ENCODE measurements at places on chromosomes 4 and X. TPM values are rescaled to one million over a fixed set of nuclear protein-coding genes. Genes with fewer than 3 reads are reported as not detected.
A peak's percentile ranks its signal among the peaks of the same experiment; 100 is the strongest.

Gene PGAM4
- total RNA-seq, result not detected

Gene SPATA18
- 11.0 TPM for total RNA-seq

Gene STATH
- not detected for total RNA-seq

Gene ARHGAP4
- 21.5 TPM for total RNA-seq

Gene OTUD6A
- not detected for total RNA-seq

Gene SUPT20HL1
- not detected for total RNA-seq

DNA sequence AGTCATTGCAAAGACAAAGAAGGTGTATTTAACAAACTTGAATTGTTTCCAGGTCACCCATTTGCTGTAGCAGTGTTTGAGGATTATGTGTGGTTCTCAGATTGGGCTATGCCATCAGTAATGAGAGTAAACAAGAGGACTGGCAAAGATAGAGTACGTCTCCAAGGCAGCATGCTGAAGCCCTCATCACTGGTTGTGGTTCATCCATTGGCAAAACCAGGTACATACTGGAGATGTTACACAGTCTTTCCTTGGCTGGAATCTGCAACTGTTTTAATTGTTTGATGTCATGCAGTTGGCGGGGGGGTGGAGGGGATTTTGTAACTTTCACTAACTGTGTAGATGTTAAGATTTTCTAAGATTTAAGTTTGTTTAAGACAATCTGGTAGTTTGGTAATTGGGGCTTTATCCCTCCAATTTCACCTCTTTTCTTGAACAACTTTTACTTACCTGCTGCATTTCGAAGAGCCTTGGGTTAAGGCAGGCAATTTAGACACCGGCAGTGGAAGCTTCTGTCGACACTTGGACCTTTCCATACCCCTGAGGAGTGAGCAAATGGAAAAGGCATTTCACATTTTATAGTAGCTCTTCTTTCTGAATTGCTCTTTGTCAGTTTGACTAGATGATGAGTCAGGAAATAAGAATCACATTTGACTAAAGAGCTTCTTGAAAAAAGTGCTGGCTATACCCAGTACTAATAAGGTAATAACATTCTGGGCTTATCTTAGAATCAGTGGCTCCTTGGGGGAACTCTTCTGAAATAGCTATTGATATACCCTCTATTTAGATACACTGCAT lies 67.4 kb downstream of the EGF start:
- no peak for DNase-seq

DNA sequence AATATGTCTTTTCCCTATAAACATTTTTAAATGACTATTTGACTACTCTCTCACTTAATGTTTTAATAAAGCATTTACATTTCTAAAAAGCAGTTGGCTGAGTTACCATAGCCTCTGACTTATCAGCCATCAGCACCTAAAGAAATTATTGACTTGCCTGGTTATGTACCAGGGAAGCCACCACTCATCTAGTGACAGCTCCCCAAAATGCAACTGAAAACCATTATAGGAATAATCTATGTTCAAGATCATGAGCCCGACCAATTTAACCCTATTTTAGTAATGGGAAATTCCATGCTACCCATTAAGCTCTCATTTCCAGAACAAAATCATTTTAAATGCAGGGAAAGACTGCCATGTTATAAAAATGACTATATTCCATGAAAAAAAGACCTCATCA lies 34.4 kb downstream of the HDX start:
- no peak for DNase-seq

DNA sequence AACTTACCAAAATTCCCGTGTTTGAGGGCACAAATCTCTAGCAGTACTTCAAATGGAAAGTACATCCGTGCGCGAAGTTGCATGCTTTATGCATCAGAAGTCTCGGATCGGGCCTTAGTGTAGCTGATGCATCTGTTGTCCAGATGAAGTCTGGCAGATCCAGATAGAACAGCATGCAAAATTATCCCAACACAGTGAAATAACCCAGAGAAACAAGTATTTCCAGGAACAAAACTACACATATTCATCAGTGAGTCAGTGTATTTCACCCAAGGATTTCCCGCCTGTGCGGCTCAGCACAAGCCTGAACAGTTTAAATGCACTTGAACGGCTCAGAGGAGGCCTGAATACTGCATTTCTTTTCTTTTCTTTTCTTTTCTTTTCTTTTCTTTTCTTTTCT lies 27.4 kb upstream of the CLDN24 start:
- no peak for DNase-seq

- no peak for DNase-seq
Observed at GRCh38 chr4:54852054-54852453, 194.3 kb downstream of the KIT start.

- DNase-seq, result no peak
Observed at GRCh38 chr4:120923207-120923522, 639 bp upstream of the PRDM5 start.

DNA sequence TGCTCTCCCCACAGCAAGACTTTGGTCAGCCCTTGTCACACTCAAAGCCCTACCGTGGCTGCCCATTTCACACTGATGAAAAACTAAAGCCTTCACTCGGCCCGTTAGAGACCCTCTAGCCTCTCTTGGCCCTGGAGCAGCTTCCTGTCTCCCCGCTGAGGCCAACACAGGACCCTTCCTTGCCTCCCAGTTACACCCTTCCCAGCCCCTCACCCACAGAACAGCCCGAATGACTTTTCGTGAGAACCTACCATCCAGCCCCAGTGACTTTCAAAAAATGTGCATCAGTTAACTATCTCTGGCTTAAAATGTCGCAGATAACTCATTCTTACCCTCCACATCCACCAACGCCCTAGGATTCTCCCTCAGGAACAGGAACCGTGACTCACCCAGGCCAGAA lies 756 bp upstream of the TAF9B start:
- no peak for DNase-seq

GRCh38 chr4:24488399-24489164 lies 95.8 kb downstream of the DHX15 start:
- DNase-seq, result peak; percentile 78

- DNase-seq, result no peak
Observed at GRCh38 chr4:65604515-65604914, 65.8 kb downstream of the EPHA5 start.

DNA sequence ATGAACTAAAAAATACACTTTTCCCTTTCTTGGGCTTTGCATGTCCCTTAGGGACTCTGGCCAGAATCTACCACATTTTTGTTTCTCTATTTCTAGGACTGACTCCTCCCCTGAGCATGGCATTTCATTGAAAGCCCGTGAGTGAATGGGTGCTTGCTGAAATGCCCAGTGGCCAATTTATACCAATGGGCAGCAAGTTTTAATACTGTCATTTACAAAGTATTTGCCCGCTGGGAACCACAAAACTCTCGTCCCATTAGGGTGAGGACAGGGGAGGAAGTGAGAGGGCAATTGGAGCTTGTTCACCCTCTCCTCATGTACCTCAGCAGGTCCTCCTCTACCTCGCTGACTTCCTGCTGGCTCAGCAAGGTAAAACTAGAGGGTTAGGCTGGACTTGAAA lies 1.1 kb downstream of the SRPX2 start:
- no peak for DNase-seq

DNA sequence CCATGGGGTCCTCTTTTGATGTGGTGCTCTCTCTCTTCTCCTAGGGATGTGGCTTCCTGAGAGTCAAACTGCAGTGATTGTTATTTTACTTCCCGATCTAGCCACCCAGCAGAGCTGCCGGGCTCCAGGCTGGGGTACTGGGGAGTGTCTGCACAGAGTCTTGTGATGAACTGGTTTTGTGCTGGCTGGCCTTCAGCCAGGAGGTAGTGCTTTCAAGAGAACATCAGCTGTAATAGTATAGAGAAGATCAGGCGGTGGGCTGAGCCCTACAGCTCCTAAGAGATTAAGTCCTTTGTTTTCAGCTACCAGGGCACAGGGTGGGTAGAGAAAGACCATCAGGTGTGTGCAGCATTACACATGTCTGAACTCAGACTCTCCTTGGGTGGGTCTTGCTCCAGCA lies 59.0 kb upstream of the AGTR2 start:
- no peak for DNase-seq
